ENCODE measurements at places on chromosomes 4 and X.

DNA sequence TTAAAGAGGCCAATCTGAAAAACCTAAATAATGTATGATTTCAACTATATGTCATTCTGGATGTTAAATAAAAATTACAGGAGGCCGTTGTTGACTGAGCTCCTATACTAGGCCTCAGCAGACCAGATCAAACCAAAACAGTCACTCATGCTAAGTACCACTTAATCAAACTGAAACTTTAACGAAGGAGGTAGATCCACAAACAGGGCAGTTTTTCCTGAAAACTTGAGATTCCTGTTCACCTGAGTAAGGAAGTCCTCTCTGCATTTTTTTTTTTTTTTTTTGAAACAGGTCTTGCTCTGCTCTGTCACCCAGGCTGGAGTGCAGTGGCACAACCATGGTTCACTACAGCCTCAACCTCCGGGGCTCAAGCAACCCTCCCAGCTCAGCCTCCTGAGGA, 27.7 kb downstream of the MANBA start:
- DNase-seq: no peak

DNA sequence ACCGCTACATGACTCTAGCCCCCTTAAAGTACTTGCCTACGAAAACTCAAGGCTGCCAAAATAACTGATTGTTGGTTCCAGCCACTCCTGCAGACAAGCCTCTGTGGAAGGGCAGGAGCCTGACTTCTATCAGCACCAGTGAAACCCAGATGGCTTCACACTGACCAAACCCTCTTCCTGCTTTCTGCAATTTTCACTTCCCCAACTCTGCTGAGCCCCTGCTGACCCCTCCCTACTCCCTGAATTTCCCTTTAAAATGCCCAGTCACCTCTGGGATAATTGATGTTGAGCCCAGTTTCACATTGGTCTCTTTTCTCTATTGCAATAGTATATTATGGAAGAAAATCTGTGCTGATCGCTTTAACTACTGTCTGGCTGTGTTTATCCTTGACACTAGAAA, 61.6 kb upstream of the STS start:
- no peak for DNase-seq

DNA sequence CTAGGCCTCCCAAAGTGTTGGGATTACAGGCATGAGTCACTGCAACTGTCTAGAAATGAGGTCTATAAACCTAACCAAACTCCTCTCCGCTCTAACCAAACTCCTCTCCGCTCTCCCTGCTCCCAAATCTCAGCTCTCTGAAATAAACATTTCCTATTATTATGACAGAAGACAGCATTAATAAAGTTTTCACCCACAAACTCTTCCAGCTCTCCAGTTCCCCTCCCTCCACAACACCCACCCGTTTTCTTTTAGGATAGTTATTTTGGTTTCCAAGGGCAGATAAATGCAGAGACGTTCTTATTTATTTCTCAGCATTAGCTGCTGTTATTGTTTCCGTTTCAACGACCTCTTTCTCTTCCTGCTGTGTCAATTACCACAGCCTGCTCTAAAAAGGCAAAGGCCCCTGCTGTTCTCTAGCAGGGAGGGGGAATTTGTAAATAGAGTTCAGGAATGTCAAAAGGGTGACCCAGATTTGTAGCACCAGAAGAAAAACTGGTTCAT, 13.3 kb upstream of the SCD5 start:
- no peak for DNase-seq

DNA sequence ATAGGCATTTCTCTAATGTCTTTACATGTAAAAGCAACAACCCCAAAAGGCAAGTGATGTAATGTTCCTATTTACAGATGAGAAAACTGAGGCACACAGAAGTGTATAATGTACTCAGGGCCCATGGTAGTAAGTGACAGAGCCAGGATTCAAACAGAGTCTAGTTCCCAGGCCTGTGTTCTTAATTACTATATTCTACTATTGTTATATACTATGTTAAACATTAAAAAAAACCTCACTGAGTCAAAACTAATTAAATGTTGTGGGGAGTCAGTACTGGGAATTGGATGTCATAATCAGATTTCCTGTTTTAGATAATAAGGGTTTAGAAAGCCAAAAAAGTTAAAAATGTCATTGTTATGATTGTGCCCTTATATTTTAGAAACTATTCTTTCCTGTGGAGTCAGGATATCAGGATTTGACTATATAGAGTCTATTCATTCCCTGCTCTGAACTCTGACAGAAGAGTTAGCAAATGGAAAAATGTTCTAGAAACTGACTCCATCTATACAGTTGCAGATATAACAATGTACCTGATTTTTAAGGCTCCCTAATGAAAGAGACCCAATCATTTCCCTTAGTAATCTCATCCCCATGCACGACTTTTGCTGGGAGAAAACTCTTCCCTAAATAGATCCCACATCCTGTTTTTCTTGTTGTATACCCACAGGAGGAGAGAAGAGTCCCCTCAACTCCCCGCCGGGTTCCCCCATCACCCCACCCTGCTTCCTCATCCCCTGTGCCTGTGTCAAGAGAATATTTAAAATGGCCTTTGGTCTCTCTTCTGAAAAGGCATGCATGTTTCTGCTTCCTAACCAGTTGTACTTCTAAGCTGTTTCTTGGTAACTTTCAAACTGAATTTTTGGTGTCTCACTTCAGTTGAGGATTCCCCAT, 69.7 kb downstream of the REELD1 start:
- DNase-seq: no peak

- DNase-seq: no peak
Observed at GRCh38 chrX:23799469-23800065, 16.6 kb downstream of the SAT1 start.

DNA sequence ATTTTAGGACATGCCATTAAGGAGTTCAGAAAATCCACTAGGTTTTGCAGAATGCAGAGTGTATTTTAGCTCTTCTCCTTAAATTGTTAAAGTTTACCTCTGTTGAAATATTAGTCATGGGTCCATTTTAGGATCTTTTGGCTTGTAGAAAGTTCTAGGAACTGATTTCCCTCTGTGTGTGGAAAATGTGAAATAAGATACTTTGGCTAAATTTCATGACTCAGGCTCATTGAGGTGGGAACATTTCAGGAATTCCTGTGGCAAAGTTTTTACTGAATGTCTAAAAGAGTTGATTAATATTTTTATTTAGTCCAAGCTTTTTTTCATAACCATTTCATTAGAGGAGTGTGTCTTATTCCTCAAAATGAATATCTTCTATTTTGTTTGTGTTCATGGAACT, 7.0 kb downstream of the FHIP1A start:
- no peak for DNase-seq

DNA sequence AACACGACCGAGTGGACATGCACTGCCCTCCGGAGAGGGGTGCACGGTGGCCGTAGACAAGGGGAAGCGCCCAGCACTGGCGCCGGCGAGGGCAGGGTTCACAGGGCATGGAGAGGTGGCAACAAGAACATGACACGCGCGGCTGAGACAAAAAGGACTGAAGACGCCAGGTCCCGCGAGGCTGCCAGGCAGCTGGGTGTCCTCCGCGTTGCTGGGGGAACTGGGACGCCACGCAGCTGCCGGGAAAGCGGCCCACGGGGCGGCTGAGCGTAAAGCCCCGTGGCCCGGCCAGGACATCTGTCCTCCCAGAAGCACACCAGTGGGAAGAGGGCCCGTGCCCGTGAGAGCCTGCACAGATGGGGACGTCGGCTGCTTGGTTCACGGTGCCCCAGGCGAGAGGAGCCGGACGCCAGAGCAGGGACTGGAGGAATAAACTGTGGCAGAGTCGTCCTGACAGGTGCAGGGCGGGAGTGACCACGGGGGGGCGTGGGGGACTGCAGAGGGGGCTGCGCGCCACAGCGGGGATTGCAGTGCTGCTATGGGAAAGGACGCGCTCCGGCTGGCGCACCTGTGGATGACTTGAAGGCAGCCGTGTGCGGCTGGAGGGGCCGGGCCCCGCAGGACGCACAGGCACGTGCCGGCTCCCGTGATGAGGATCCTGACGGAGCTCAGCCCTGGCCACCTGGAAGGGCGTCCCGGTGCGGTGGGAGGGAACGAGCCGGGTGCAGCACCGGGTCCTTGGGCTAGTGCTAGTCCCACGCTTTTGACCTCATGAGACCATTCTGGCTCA, 32.1 kb upstream of the GTPBP6 start:
- DNase-seq: no peak

DNA sequence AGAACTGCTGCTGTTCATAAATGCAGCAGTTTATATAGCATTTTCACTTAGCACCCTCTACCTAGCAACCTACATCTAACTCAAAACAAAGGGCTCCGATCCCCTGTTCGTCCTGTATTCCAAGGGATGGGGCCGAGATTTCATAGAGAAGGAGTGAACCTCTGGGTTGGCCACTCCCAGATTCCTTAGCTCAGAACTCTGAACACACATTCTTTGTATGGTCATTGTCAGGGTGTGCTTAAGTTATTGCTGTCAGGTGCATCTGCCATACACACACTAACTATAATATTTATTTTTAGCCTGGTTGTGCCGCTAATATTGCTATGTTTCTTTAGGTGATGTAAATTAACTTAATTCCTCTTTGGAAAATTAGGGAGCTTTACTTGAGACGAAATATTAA, 47.7 kb upstream of the AADAT start:
- no peak for DNase-seq

DNA sequence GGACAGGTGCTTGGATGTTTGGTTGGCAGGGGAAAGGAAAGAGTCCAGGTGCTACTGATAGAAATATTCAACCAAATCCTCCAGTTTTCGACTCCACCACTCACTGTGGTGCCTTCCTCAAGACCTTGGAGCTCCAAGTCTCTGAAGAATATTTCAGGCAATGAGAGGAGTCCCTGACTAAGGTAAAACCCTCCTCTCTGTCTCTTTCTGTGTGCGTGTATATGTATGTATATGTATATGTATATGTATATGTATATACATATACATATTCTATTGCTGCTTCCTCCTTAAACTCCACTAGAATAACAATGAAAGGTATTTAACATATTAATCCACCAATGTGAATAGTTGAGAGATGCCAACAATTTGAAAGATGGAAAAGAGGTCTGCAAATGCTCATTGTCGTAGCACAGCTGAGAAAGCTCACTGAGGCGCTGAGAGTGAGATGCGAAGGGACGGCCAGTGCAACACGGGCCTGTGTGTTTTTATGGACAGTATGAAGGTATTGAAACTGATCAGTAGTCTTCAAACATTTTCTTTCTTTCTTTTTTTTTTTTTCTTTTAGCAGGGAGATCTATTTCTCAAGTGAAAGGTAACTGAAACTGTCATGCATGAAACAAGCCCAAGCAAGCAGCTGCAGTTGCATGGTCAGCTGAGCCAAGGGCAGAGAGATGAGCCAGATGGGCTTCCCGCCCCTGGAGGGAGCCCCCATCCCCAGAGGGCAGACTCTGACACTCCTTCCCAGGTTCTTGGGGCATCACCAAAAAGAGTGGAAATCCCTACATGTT, 41.1 kb upstream of the HS3ST1 start:
- no peak for DNase-seq

DNA sequence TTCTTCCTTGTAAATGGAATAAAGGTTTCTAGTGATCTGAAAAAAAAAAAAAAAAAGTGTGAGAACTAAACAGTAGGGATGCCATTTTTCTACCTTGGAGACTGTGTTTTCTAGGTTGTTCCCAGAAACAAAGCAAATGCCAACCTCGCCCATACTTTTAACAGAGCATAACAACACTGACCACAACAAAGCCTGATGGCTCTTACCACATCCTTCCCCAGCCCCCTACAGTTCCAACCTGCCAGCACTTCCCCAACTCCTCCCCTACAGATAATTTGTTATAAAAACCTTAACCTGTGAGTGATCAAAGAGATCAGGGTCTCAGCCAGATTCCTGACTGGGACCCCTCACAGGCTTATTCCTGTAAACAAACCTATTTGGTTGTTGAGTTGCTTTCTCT, 940.0 kb downstream of the SH3BGRL start:
- DNase-seq: no peak

GRCh38 chr4:26223155-26223554, 97.7 kb upstream of the RBPJ start:
- DNase-seq: no peak

DNA sequence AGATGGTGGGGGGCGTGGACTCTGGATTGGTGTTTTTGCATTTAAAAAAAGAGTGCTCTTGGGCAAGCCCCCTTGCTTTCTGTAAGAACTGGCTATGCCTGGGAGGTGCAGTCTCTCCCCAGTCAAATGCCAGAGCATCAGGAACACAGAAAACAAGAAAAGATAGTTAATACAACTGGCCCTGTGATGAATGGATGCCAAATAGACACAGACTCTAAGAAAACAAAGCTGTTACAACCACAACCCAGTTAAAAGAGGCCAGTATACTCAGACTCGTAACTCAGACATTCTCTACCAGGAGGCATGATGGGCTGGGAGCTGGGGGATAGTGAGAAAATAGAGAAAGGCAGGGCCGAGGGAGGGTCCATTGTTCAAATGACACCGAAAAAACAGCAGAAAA, 32.5 kb upstream of the C1QTNF7 start:
- DNase-seq: no peak

DNA sequence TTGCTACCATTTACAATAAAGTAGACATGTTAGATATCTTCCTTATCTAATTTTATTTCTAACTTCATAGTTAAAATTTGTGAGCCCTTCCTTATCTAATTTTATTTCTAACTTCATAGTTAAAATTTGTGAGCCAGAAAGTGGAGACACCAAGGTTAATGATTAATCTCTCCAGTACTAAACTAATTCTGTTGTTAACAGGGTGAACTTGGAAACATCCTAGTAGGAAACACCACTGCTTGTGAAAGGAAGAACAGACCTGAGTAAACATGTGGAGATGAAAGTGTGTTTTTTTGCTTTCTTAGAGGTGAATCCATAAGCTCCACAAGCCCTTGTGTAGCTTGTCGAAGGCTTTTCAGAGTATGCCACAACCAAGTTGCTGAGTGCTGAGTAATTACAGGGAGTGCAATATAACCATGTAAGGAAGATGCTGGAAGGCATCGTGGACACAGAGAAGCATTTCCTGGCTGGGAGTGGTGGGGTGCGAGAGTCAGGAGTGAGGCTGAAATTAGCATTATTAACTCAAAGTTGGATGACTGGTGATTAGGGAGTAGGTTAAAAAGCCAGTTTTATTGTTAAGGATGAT, 118.6 kb upstream of the NEIL3 start:
- no peak for DNase-seq

- DNase-seq: no peak
Observed at GRCh38 chr4:14272206-14272605, 644.7 kb upstream of the BOD1L1 start.

DNA sequence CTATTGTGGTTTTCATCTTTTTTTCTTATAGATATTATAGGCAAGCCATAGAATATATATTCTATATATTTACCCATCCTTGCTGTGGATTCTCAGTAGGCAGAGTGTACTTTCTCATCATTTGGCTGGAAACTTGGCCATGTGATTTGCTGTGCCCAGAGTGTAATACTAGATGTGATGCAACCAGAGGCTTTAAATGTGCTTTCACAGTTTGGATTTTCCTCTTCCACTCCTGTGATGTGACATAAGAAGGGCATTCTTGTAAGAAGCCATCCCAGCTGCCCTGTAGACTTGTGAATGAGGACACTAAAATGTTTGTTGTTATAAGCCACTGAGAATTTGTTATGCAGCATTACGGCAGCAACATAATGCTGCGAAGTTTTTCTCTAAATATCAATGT, 10.4 kb upstream of the HPGDS start:
- DNase-seq: no peak

- no peak for DNase-seq
Observed at GRCh38 chr4:59655996-59656395, 1544.1 kb upstream of the ADGRL3 start.
